ENCODE measurements at places on chromosomes 2 and 18.

GRCh38 chr2:8418721-8419120 is 263.1 kb upstream of the ID2 start:
- no peak for DNase-seq

GRCh38 chr2:83705146-83705545 is 753.9 kb downstream of the SUCLG1 start:
- no peak for DNase-seq

DNA sequence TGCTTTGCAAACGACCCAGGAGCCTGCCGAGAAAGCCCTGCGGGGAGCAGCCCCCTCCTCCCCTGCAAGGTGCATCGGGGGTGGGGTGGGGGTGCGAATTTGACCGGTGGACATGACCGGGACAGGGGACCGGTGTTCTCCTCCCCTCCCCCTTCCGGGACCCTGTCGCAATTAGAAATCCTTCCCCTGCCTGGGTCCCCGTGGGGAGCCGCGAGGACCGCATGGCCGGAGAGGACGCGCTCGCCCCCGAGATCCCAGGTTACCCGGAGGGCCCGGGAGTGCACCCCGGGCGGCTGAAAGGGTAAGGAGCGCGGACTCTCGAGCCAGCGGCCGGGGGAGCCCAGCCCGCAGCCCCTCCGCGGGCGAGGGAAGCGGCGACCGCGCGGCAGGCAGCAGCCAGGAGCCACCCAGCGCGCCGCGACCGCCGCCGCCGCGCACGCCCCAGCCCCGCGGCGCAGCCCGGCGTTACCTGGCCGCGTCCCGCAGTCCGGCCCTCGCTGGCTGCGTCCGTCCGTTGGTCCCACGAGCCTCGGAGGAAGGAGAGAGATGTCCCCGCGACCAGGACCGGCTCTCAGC is 482 bp downstream of the DLGAP1 start:
- no peak for DNase-seq

GRCh38 chr2:164903204-164903603 is 52.1 kb downstream of the SLC38A11 start:
- DNase-seq = no peak

DNA sequence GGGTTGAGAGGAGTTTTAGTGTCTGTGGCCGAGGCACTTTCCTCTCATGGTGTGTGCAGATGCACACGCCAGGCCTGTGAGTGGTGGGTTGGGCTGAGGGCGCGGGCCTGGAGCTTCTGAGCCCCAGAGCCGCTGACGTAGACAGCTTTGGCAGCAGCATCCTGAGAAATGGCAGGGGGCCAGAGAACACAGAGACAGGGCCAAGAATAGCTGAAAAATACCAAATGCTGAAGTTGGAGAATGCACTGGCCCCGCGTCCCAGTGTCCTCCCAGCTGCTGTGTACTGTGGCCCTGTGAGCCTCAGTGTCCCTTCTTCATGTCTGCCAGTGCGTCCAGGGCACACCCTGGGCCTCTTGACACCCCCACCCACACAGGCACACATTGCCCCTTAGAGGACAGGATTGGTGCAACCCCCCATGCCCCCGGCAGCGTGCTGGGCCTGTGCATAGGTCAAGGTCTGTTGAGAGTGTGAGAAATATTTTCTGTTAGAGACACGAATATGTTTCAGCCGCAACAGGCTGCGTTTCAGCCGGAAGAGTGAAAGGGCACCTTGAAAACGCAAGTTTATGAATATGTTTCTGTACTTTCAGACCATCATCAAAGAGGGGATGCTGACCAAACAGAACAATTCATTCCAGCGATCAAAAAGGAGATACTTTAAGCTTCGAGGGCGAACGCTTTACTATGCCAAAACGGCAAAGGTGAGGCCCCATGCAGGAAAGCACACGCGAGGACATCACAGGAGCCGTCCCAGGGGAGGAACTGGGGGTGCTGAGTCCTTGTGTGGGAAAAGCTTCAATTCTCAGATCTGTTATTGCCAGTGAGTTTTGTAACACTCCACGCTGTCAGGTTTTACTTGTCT is 33.6 kb downstream of the DGKD start:
- peak; percentile 96 for DNase-seq

DNA sequence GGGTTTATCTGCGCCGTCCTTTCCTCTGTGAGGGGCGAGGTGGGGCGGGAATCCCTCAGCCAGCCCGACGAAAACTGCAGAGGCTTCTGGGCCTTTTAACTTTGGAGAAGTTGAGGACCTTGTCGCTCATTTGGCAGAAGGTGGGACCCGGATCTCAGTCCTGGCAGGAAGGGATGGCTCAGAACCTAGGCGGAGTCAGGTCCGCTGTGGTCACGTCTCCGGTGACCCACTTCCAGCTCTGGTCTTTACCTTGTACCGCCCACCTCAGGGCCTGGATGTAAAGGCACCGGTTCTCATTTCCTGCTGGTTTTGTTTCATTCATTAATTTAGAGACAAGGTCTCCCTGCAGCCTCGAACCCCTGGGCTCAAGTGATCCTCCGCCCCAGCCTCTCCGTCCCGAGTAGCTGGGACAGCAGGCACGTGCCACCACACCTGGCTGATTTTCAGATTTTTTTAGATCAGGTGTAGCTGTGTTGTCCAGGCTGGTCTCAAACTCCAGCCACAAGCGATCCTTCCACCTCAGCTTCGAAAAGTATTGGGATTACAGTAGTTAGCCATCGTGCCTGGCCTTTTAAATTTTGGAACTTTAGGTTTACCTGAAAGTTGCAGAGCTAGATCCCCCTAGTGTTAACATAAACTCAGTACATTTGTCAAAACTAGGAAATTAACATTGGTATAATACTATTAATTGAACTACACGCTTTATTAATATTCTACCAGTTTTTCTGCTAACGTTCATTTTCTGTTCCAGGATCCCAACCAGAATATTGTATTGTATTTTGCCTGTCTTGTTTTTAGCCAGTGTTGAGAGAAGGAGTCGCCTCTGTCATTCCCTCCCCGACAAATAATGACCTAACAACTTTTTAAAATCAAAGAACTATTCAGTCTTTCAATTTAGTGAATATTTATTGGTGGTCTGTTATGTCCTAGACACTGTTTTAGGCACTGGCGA is 852 bp downstream of the POLI start:
- DNase-seq = no peak

DNA sequence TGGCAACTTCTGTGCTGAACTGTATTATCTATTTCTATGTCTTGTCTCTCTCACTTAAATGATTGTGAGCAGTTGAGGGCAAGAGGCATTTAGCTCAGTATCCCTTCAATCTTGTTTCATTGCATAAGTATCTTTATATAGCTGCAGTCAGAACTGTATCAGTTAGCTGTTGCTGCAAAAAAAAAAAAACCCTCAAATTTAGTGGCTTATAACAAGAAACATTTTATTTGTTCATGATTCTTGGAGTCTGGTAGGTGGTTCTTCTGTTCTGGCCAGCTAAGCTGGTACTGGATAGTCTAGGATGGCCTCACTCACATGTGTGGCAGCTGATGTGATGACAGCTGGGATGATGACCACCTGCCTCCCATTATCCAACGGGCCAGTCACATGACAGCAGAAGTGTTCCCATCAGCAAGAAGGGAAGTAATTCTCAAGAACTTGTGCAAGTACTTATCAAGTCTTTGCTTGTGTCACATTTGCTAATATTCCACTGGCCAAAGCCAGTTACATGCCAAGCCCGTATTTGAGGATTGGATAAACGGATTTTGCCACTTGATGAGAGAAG is 67.8 kb downstream of the SLC4A3 start:
- no peak for DNase-seq

DNA sequence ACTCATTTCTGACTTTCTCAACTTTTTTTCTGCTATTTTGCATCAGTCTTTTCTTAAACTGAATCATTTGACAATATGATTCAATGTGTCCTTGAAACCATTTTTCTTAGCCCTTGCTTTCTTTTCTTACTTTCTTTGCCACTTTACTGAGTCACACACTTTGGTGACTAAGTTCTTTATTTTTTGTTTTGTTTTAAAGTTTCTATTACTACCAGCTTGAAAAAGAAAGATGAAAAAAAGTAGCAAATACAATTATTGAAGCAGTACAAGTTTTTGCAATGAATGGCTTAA is 116.5 kb downstream of the DOCK10 start:
- DNase-seq = no peak

GRCh38 chr2:138016351-138017087 is 52.2 kb downstream of the HNMT start:
- no peak for DNase-seq

DNA sequence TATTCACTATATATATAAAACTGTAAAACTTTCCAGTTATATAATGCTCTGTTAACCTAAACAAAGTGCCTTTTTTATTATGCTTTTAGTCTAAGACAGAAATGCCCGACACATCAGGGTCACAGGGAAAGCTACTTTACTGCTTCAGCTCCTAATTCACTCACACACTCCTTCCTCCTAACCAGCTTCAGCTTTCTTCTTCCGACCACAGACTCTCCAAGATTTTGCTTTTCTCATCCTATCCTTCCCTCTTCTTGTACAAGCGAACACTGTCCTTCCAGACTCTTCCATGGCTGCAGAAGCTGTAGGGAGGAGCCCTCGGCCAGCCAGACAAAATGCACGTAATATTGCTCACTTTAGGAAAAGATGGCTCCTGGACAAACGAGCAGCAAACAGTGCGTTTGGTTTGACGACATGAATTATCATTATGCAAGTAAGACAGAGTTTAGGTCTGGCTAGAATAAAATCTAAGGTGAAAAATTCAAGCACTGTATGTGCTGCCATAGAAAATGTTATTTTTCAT is 47.5 kb upstream of the HNRNPA3 start:
- DNase-seq = no peak

GRCh38 chr2:215434447-215435279 is 1.2 kb downstream of the FN1 start:
- no peak for DNase-seq

DNA sequence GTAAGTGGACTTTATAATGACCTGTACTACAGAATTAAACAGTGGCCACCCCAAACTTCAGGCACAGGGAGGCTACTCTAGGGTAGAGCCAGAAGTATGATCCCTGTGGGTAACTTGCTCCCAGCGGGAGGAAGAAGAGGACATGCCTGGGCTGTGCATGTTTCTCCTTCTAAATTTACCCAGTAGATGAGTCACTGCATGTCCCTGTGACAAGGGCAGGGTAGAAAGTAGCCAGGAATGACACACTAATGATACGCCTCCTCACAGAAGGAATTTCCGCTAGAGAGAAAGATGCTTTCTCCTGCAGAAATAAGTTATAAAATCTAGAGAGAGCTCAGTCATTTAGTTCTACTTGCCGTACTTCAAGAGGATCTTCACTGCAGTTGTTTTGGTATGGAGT is 7.5 kb downstream of the ACYP2 start:
- no peak for DNase-seq

DNA sequence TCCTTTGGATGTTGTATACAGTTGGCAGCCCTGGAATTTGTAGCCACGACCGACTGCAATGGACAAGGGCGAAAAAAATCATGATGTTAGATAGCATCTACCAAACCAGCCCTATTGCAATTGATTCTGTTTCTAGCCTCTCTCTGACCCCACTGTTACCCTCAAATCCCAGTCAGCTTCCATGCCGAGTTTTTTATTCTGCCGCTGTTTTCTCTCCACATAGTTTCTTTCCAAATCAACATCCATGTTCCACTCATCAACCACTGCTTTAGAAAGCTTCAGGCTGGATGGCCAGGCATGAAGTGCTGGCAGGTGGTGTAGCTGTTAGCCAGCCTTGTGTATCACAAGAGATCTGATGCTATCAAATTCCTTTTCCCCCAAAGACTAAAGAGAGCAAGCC is 272.8 kb downstream of the FIGN start:
- no peak for DNase-seq

DNA sequence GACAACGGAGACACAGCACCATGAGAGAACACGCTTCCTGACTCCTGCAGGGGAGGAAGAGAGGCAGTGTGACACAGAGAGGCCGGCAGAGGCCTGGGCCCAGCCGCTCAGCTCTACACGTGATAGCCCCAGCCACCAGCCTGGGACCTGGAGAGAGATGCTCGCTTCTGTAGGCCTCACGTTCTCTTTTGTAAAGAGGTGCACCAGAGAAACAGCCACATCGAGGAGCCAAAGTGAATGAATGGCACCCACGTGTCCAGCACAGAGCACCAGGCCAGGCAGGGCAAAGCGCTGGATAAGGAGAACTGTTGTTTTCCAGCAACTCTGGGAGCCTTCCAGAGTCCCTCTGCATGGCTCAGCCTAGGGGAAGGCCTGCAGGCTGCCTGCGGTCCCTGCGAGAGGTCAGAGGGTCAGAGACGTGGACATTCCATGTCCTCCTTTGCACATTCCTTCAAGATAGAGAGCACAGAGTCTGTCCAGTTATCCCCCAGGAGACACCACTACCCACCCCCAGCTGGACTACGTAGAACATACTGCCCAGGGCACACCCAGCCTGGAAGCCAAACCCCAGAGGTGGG is 14.2 kb downstream of the LIMS2 start:
- DNase-seq = no peak

DNA sequence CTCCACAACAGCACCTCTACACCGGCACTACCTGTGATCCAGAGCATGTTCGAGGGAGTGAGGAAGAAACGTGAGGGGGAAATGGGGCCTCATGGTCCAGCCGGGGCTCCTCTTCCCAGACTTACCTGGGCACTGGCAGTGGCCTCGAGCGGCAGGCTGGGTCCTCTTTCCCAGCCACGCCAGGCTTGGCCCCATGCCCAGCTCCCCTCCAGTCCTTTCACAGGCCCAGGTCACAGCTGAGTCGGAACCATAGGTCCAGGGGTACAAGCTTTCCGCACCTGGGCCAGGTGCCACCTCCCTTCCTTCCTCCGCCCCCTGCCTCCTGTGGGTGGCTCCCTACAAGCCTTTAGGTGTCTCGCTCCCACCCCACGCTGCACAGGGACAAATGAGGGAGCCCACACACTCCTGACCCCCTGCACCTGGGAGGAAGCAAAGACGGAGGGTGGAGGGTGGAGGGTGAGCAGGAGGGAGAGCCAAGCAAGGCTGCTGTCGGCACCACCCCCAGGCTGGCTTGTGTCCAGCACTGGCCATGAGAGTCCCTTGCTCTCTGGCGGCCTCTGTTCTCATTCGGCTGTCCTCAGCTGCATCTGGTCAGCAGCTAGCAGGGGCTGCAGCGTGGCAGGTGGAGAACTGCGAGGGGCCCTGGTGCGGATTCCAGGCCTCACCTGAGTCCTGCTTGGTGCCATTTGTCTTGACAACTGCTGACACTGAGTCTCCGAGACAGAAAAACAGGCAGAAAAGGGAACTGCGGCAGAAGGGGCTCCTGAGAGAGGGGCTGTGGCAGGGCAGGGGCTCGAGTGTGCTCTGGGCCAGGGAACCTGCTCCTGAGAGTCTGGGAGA is 26.8 kb downstream of the ADRA2B start:
- no peak for DNase-seq

DNA sequence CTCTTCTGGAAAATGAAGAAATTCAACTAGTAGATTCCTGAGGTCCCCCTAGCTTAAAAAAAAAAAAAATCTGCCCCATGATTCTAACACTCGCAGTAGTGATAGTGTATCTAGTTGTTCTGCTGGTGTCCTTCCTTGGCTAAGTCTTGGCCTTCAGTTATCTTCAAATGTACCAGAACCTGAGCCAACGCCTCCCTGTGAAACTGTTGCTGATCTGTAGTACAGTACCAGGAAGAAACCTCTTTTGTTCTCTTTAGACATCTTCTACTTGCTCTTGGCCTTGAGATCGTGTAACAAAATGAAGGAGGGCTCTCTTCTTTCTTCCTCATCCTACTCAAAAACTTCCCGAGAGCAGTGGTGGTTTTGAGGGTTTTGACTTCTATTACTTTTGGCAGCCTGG is 31.0 kb downstream of the PLEK start:
- DNase-seq = no peak

GRCh38 chr2:127599211-127599610 is 46.7 kb upstream of the GPR17 start:
- DNase-seq = no peak
